ENCODE measurements at places on chromosomes 12 and 14.

GRCh38 chr12:95547522-95548055 is 3.7 kb downstream of the USP44 start:
- peak; percentile 9 for DNase-seq

- no peak for DNase-seq
Measured at GRCh38 chr12:40598073-40598472, 94.2 kb upstream of the CNTN1 start.

GRCh38 chr14:50122291-50122690 is 5.9 kb upstream of the VCPKMT start:
- no peak for DNase-seq

DNA sequence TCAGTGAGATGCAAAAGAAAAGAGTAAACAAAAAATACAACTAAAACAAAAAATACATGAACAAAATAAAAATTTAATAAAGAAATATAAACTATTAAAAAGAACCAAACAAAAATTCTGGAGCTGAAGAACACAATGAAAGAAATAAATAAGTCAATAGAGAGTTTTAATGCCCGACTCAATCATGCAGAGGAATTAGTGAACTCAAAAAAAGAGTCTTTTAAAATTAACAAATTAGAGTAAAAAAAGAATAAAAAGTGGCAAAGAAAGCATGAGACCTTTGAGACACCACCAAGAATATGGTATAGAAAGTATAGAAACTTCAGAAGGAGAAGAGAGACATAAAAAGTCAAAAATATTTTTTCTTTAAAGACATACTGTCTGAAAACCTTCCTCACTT is 2.6 kb upstream of the KLRC1 start:
- DNase-seq, result no peak

GRCh38 chr14:103136388-103137271 is 13.4 kb downstream of the TNFAIP2 start:
- peak; percentile 70 for DNase-seq

DNA sequence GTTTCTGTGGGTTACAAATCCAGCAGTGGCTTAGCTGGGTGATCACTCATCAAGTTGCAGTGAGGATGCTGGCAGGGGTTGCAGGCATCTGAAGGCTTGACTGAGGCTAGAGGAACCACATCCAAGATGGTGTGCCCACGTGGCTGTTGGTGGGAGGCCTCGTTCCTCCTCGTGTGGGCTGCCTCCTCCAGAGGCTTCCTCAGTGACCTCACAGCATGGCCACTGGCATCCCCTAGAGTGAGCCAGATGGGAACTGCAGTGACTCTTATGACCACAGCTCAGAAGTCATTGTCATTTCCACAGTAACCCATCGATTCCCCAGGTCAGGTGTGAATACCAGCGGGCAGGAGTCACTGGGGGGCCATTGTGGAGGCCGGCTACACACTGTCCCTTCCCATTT is 17.8 kb downstream of the AACS start:
- DNase-seq, result no peak

DNA sequence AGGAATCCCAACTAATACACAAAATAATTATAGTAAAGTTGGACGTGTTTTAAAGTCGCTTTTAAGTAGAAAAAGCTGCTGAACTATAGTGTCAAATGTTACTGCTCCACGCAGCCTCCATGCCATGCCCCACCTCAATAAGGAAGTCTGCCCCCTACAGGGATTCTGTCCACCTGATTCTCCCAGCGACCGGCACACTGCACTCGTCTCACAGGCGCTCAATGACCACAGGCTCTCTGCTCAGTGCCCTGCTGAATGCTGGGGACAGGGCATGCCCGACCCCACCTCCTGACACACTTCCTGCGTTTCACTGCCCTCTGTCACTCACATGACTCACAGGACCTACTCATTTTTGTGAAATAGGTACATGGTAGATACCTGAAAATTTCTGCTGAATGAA is 48.9 kb downstream of the BDKRB1 start:
- DNase-seq, result no peak

- no peak for DNase-seq
Measured at GRCh38 chr12:116502141-116502725, 56.9 kb upstream of the MAP1LC3B2 start.

- DNase-seq, result peak; percentile 12
Measured at GRCh38 chr12:108875682-108876361, 4.1 kb upstream of the DAO start.

- DNase-seq, result peak; percentile 96
Measured at GRCh38 chr12:94266796-94267536, 118.6 kb downstream of the PLXNC1 start.

GRCh38 chr14:57549765-57550420 is 56.2 kb upstream of the CCDC198 start:
- no peak for DNase-seq

- peak; percentile 21 for DNase-seq
Measured at GRCh38 chr14:57390806-57391516, 575 bp downstream of the NAA30 start.

GRCh38 chr12:18888047-18888446 is 150.1 kb downstream of the CAPZA3 start:
- DNase-seq, result no peak

DNA sequence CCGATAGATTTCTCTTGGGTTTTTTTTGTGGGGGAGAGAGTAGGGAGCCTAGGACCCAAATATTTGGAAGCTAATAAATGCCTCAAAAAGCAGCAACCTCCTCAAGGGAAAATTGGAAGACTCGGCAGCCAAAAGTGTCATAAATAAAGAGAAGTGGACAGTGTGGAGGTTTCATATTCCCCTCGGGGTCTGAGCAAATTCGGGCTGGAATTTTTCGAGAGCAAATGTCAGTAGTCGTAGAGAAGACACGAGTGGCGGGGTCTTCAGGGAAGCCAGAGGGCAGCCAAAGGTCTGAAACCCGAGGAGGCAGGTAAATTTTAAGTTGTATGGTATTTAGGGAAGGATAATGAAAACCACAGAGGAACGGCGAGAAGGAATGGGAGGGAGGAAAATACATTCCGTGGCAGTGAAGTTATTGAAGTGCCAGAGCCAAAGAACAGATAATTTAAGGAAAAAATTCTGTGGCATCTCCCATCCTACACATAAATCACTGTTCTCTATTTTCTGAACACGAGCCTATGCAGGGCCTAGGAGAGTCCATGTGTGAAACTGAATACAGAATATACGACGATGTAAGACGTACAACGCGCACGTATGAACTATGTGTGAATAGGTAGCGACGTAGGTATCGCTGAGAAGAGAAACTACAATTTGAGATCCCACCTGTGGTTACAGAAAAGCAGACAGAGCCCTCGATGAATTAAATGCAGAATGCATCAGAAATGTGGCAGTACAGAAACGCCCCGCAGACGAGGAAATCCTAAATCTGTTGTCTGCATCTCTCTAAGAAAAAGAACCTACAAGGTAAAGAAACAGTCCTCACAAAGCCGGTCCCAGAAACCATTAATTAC is 12.9 kb downstream of the BCL11B start:
- DNase-seq, result peak; percentile 66

- peak; percentile 27 for DNase-seq
Measured at GRCh38 chr12:89970722-89971121, 262.1 kb upstream of the ATP2B1 start.

DNA sequence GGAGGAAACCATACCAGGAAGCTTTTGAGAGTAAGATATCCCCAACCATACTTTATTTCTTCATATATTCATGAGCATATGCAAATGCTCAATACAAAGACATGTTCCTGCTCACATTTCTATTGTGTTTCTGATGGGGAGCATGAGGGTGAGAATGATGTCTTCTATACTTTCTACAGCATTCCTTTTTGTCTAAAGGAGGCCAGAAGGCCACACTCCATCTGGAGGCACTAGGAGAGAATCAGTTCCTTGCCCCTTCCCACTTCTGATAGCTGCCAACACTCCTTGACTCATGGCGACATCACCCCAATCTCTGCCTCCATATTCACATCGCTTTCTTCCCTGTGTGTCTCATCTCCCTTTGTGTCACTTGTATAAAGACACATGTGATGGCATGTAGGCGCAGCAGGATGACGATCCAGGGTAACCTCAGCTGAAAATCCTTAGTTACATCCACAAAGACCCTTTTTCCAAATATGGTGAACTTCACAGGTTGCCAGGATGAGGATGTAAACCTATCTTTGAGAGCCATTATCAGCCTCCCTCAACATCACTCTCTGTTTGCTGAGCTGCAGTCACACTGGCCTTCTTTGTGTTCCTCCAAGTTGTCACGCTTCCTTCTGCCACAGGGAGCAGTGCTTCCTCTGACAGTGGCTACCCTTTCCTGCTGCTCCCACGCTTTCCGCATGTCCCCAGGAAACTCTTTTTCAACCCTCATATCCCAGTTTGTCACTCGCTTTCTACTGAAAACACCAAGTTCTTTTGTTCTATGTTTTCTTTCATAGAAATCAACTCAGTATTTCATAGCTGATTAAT is 96.9 kb downstream of the STXBP6 start:
- DNase-seq, result no peak

- no peak for DNase-seq
Measured at GRCh38 chr12:89163918-89164317, 188.4 kb downstream of the DUSP6 start.

DNA sequence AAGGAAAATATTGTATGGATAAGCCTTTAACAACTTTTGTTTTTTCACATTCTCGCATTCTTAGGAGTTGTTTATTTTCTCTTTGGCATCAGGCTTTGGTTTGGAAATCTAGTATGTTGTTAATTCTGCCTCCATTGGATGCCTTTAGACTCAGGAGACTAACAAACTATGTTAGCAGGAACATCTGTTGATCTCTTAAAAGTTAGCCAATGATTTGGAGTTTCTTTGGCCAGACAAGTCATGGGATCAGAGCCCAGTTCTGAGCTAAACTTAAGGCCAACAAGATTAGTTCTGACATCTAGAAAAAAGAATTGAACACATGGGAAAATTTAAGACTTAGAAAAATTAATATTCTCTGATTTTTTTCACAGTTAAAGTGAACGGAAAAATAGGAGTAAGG is 35.3 kb upstream of the STRAP start:
- peak; percentile 55 for DNase-seq

DNA sequence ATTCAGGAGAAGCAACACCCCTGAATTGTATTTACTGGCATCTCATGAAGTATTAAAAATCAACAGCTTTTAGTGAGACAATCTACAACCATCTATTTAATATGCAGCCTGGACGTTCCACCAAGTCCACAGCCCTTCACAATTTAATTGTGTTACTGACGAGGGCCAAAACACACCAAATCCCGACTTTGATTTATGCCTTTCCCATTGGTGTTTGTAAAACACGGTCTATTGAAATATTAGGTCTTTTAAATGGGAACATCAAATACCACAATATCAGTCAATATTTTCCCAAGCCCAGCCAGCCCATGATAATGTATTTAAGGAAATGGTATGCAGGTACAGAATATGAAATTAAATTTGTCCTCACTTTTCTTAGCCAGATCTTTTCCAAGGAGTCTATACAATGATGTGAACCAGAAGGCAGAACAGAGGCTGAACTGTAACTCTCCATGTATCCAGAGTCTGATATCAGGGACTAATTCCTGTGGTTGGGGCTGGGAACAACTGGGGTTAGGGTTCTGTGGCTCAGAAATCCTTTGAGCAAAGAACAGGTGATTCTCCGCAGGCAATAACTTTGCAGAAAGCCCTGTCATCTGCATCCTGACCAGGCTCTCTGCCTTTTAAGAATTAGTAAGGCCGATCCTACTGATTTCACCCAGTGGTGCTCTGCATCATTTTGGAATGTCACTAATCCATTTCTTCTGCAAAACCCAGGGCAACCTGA is 179.3 kb upstream of the GZMB start:
- DNase-seq, result no peak

DNA sequence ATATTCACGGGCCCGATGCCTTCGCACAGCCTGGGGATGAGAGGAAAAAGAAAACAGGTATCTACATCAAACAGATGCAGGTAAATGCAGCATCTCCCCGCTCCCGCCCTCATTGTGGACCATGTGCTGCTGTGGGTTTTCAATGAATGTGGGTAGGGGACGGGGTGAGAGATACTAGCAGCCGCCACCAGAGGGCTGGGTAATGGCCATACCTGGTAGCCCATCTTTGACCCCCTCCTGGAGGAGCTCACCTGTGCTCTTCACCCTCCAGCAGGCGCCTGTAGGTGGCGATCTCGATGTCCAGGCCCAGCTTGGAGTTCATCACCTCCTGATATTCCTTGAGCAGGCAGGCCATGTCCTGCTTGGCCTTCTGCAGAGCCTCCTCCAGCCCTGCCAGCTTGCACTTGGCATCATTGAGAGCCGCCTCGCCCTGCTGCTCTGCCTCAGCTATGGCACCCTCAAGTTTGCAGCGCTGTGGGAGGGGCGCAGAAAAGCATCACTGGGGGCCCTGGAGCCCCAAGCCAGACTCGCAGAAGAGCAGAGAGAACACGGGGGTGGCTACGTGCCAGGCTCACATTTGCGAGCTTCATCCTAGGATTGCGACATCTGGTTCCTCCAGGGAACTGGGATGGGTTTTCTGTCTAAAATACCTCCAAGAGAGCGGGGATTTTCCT is 10.2 kb downstream of the KRT82 start:
- DNase-seq, result peak; percentile 34

GRCh38 chr14:70890826-70891659 is 16.2 kb upstream of the PCNX1 start:
- DNase-seq, result peak; percentile 36

GRCh38 chr14:35637851-35638250 is 103.9 kb downstream of the INSM2 start:
- no peak for DNase-seq

- no peak for DNase-seq
Measured at GRCh38 chr12:19458733-19459132, 19.4 kb downstream of the AEBP2 start.

DNA sequence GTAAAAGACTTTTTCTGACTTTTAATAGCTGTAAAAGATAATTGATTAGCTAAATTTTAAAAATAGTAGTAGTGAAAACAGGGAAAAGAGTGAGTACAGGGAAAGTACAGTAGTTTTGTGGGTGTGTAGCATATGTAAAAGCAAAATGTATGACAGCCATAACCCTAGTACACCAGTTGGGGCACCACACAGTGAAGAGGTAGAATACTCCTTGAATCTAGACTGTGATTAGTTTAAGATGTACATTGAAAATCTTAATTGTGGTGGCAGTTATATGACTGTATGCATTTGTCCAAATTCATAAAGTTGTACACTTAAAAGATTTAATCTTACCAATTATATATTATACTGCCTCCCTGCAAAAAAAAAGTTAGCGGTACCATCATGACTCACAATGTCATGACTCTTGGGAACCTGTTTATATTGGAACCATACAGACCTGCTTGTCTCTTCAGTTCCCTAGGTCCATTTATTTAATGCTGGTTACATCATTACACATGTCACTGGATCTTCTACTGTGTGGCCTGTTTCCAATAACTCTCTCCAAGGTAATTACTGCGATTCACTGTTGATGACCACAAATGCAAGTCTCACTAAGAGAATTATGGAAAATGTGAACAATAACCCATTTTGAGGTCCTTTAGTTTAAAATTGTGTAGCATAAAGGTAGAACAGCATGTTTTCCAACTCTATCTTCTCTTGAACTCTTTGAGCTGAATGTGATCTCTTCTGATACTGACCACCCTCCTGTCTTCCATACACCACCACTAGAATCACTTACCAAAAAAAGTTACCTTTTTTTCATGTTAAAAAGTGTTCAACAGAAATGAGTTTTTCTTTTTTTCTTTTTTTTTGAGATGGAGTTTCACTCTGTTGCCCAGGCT is 264.2 kb upstream of the AMIGO2 start:
- peak; percentile 55 for DNase-seq
